Activated naive CD8-positive, alpha-beta T cell treated with anti-CD3 and anti-CD28 coated beads, Interleukin-2, amount 50 U/mL, for 24 hours (primary cell): ENCODE measurements at places on chromosomes 5 and 9.
A peak's percentile ranks its signal among the peaks of the same experiment; 100 is the strongest.

GRCh38 chr9:127537792-127538191 is 74.3 kb upstream of the STXBP1 start:
- DNase-seq: no peak

DNA sequence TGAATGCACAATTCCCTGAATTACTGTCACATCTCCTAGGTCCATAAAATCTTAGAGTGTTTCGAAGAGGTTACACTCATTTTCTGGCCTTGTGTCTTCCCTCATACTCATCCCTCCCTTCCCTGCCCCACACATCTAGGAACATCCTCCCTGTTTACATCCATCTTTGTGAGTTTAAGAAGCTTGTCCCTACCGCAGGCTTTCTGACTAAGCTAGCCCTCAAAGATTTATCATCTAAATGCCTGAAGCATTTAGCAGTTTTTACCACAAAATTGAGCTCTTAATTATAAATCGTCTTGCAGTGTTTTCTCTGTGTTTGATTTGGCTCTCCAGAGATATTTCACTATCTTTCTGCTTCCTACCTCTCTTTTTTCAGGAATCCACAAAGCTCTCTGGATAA is 374.8 kb downstream of the KIAA0825 start:
- no peak for DNase-seq

DNA sequence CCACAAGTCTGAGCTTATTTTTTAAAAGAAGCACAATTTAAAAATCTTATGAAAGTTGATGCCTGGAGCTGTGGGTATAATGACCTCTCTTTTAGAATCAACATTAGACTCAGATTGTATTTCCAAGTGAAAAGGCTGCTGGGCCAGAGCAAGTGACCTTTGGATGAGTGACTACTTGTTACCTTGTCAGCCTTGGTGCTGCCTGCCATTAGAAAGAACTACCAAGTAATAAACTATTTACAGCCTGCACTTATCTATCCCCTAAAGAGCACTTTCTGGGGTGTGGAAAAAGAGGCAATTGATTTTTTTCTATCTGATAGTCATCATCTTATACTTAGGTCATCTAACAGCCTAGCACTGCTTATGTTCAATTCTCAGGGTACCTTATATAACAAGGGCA is 134.9 kb upstream of the FBXL17 start:
- no peak for DNase-seq

DNA sequence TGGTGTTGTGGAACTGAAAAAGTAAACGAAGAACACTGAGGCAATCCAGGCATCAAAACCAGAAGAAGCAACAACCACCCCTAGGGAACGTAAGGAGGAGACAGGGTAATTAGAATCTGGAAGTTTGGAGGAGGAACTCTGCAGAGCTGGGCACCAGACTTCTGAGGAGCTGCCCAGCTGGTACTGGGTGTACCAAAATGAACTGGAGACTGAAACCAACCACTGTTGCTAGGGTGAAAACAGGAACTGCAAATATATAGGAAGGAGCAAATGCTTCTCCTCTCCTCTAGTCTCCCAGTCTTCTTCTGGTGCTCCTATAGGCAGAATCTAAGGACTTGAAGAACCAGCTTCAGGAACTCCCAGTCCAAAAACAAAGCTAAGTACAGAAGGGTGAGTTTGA is 189.8 kb downstream of the ELAVL2 start:
- no peak for DNase-seq

DNA sequence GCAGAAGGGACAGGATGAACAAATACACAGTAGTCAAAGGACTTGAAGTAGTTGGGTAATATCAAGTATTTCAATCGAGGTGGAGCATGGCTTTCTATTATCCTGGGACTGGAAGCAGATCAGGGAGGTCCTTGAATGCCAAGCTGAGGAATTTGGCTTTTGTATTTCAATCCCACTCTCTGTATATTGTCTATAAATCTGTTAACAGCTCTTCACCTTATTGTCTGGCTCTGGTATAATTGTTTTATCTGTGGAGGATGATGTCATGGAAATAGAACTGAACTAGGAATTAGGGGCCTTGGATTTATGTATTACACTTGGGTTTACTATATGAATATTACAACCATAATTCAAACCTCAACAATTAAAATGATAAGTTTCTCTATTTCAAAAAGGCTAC is 6.3 kb upstream of the ADAMTSL1 start:
- DNase-seq: no peak

GRCh38 chr9:109560470-109561132 is 62.5 kb upstream of the PTPN3 start:
- DNase-seq: no peak

GRCh38 chr5:137609127-137609526 is 110.0 kb upstream of the SPOCK1 start:
- no peak for DNase-seq

- DNase-seq: peak; percentile 60
Observed at GRCh38 chr9:33161011-33161588, 6.0 kb downstream of the B4GALT1 start.

GRCh38 chr5:107557051-107557658 is 113.6 kb downstream of the EFNA5 start:
- DNase-seq: no peak

GRCh38 chr9:133658442-133659431 is 22.6 kb downstream of the DBH start:
- peak; percentile 15 for DNase-seq

DNA sequence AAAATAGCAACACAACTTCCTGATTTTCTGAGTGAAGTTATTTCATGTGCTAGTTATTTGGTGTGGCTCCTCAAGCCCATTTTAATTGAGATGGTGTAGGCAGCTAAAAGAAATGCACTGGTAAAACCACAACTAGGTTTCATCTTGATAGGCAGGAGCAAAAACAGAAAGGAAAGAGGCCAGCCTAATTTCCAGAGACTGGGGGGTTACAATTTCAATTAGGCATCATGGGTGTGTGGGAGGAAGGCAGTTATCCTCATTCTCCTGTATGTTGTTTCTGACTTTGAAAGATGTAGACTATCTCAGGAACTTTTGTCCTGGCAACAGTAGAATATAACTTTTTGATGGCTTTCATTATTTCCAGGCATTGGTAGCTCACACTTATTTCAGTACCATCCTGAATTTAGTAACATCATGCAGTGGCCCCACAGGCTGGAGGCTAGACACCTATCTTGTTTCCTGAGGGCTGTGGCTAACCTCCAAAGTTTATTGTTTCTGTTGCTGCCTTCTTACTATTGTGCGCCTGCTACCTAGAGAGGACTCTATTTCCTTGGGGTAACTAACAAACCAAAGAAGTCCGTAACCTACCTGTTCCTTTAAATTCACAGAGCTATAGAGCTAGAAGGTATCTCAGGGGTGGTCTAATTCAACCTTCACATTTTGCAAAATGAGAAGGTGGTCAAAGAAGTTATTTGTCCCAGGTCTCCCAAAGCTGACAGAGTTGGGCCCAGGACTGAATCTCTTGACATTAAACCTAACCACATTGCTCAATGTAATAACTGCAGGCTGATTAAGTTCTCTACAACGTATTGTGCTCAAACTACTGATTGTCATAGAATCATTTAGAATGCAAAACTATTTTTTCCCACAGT is 42.4 kb downstream of the FYB1 start:
- no peak for DNase-seq

- no peak for DNase-seq
Observed at GRCh38 chr9:91360551-91361290, 997 bp downstream of the AUH start.

- no peak for DNase-seq
Observed at GRCh38 chr5:157267761-157268480, 2.0 kb downstream of the CYFIP2 start.

GRCh38 chr5:119079318-119079921 is 8.5 kb downstream of the DMXL1 start:
- DNase-seq: peak; percentile 33

DNA sequence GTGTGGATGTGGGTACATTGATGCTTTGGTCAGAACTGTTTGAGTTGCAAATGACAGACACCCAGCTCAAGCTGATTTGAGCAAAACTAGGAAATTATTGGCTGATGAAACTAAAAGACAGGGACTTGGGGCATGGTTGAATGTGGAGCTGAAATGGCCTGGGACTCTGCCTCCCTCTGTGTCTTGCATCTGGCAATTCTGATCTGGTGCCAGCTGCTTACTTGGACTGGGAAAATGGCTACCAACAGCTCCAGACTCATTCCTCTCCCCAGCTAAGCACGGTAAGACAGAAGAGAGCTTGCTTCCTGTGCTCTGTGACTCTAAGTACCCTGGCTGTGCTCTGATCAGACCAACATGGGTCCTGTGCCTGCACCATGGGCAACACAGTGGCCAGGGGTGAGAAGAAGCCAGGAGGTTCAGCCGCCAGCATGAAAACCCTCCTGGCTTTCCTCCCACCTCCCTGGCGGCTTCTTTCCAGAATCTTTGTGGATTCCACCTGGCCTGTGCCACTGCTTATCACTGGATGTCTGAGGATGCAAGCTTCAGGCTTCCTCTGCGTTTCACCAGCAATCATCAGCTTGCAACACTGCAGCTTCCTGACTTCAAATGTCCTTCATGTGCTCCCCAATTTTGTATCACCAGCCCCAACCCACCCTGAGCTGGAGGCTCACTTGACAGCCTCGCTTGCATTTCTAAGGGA is 44.1 kb downstream of the C5orf15 start:
- no peak for DNase-seq

GRCh38 chr9:16921855-16922254 is 51.4 kb upstream of the BNC2 start:
- DNase-seq: no peak

DNA sequence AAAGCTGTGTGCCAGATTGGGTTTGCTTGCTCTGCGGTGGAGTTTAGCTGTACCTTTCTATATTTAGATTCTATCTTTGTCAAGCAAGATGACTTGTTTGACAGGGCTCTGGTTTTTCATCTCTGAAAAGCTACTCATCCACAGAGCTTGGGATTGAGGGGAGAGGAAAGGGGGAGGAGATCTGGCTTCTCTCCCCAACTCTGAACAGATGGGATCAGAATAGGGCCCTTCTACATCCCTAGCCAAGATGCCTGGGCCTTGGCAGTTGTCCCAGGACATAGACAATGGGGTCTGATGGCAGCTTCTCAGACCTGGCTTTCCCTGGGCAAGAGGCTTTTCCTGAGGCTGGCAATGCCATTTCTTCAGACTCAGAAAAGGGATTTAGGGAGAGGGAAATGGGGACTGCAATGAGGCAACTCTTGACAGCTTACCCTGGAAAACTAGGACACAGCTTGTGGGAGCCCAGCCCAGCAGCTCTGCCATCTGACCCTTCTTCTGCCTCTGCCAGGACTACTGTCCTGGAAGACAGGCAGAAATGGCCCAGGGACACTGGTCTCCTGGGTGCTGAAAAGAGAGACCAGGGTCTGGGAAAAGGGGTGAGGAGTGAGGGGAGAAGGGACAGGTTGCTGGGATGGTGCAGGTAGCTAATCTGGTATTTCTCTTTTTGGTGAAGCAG is 50.2 kb upstream of the ASTN2 start:
- no peak for DNase-seq

- no peak for DNase-seq
Observed at GRCh38 chr9:129929496-129930125, 94.4 kb downstream of the USP20 start.
